ENCODE measurements at places on chromosomes 12 and 14.

DNA sequence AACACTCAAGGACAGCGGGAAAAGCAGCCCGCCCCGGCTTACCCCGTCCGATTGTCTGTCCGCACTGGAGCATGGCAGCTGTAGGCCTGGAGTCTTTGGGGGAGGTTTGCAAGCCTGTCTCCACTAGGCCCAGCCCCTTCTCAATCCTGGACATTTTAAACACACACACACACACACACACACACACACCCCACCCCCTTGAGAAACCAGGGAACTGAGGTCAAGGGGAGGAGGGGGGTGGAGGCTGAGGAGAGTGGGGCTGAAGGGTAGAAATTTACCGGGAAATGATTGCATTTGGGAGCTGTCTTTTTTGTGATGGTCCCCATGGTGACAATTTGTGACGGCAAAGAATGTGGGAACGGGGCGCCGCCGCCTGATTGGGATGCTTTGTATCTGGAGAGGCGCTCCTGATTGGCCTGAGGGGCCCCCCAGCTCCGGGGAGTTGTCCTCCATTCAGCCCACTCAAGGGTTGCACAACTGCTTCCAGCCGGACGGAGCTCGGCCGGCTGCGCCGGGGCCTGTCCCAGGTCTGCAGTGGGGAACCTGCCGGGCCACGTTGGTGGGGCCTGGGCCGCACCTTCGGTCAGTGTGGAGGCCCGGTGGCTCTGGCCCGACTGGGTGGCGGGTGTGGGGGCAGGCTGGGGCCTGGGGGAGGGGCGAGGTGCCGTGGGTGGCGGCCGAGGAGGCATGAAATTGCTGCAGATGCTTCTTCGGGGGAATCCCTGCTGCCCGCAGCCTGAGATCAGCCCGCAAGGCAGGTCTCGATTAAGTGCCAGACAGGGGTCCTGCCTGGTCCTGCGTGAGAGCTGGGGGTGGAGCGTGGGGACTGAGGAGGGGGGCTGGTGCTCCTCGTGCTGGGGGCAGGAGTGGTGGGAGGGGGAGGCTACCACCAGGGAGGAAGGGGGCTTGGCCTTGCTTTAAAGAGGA, at the start of gene FAM181A:
Gene FAM181A (plus strand): TSS at position 472 of the 927 bp plus-strand sequence. CDS start 942 bp downstream, outside the sequence.
- no peak for DNase-seq

GRCh38 chr12:54398995-54399793, 14.7 kb upstream of the ZNF385A start:
- peak; percentile 72 for DNase-seq

DNA sequence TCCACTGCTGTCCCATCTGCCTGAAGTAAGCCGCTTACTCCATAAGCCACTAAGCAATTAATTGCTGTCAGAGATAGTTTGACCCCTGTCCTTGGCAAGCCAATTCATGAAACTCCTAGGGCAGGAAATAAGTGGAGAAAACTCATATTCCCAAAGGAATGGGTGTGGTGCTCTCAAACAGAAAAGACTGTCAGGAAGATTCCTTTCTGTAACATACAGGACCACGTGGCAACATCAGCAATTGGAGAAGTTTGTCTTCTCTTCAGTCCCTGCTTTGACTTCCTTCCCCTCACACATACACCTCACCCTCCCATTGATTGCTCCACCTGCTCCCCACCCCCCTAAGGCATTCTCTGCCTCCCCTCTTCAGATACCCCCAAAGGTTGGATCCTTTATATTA, 36.2 kb upstream of the MDM1 start:
- no peak for DNase-seq

DNA sequence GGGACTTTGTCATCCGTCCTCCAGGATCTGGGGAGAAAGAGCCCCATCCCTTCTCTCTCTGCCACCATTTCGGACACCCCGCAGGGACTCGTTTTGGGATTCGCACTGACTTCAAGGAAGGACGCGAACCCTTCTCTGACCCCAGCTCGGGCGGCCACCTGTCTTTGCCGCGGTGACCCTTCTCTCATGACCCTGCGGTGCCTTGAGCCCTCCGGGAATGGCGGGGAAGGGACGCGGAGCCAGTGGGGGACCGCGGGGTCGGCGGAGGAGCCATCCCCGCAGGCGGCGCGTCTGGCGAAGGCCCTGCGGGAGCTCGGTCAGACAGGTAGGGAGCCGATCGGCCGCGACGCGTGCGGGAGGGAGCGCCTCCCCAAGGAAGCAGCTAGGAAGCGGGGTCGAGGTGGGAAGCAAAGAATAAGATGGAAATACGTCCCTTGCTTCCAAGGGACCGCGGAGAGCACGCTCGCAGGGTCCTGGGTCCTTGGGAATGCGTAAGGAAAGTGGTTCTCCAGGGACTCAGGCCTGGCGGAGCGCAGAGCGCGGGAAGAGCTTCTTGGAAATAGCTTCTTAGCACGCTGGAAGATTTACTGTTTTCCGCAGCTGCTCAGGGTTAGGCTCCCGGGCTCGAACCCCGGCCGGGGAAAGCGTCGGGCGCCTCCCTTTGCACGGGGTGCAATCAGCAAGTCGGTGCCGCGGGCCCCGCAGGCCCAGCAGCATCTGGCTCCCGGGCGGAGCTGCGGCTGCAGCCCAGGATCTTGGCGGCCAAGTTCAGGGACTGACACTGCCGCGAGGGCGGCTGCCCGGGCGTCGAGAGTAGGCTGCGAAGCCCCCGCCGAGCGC, 457 bp downstream of the SOCS2 start:
- peak; percentile 15 for DNase-seq

DNA sequence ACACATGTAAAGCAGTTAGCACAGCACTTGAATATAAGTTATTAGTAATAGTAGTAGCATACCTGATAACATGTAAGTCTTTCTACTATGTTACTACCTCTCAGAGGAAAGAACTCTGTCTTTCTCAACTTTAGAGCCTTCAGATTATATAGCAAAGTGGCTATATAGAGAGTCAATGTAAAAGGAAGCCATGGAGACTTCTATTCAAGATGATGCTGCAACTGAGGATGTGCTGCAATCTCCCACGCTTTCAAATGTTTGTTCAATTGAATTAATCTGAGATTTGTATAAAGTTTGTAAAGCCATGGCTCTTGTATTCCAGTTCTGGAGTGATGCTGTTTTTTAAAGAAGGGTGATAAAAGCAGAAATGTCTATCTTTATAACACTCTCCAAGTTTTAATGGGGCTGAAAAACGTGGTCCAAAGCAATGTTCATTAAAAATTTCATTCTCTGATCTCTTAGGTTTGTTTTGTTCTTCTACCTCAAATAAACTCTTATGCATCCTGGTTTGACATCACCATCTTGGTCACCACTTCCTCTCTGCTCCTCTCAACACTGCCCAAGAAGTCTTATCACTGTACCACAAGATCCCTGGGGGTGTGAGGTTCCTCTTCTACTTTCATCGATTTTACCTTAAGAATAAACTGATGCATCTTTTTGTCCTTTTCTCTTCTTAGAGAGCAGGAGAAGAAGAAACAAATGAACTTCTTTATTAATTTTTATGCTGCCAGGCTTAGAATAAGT, 40.6 kb downstream of the C12orf42 start:
- no peak for DNase-seq

Data from mammary epithelial cell (primary cell).